ENCODE measurements at places on chromosomes 5 and 9.

DNA sequence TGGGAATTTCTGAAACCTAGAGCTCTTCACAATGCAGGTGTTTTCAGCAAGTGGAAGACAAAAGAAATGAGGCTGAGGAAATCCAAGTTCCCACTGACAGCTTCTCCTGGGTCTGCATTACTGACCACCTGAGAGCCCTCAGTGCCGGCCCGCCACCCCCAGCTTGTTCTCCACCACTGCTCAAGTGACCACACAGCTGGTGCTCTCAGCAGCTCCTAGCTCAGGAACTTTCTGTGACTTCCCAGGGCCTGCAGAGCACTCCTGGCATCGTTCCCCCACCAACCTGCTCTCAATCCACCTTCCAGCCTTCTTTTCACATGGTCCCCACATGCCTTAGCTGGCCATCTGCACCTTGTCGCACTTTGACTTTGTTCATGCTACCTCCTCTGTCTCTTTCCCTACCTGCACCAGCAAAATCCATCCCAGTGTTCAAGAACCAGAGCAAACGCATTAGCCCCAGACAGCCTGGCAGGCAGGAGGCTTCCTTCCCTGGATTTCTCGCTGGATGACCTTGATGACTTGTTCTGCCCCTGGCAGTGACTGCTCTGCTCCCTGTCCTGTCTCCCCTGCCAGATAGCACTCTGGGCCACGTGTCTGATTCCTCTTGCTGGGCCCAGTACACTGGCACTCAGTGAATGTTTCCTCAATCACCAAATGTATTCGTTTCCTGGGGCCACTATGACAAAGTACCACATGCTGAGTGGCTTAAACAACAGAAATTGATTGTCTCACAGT lies 35.1 kb upstream of the NANS start:
- no peak for DNase-seq

- no peak for DNase-seq
Observed at GRCh38 chr9:93224591-93224990, 40.7 kb downstream of the WNK2 start.

DNA sequence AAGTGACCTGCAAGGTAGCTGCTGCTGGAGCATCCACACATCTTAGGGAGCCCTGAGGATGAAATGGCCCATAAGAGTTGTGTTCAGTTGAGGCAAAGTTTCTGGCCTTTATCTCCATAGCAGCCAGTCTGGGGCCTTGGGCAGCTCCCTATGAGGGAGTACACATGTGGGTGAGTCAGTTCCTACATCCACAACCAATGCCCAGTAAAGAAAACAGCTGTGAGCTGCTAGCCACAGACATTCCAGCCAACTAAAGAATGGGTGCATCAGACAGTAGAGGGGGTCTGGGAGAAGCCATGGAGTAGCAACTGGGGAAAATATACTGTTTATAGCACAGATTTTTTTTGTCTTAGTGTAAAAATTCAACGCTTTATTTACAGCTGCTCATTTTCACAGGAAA lies 720.7 kb downstream of the TLE1 start:
- DNase-seq: peak; percentile 96

GRCh38 chr5:122093415-122094180 lies 15.5 kb upstream of the LOX start:
- peak; percentile 71 for DNase-seq

DNA sequence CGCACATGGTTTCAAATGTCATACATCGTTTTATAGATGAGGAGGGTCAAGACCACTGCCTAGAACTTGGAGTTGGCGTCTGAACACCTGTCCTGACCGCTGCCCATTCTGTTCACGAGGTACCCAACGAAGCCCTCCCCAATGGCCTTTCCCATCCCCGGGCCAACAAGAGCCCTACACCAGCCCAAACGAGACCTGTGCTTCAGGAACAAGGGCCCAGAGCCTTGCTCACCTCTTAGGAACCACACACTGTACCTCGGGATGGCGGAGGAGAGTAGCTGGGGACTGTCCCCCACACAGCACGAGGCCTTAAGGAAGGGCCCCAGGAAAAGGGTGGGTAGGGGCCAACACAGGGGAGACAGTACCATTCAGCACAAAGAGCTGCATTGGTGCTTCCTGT lies 3.0 kb downstream of the SURF6 start:
- no peak for DNase-seq

- DNase-seq: no peak
Observed at GRCh38 chr5:173583346-173583745, 33.1 kb downstream of the BOD1 start.

Data from LHCN-M2 (cell line).